ENCODE measurements at places on chromosomes 6 and 20.

- DNase-seq: no peak
Observed at GRCh38 chr20:37326666-37327065, 19.3 kb upstream of the SRC start.

DNA sequence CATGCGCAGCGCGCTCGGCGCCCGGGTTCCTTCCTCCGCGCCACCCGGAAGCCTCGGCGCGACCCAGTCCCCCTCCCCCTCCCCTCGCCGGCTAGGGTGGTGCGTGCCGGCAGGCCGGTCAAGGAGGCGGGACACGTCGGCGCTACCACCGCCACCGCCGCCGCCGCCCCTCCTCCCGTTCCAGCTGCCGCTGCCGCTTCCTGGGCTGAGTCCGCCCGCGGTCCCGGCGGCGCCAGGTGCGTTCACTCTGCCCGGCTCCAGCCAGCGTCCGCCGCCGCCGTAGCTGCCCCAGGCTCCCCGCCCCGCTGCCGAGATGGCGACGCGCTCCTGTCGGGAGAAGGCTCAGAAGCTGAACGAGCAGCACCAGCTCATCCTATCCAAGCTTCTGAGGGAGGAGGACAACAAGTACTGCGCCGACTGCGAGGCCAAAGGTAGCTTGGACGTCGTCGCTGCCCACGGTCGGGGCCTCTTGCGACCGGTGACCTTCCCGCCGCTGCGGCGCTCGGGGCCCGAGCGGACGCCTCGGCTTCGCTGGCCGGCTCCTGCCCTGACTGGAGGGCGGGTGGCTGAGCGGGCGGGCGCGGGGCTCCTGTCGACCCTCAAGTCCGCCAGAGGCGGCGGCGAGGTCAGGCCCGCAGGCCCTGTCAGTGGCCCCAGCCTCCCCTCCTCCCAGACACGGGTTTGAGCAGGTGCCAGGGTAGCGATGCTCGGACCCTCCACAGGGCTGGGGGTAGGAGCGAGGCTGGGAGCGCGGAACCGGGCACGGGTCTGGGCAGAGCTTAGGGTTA lies at the start of gene SMAP1:
SMAP1 (plus strand) TSS at position 173 of the 788 bp plus-strand sequence; CDS start at position 314, 141 bp downstream.
- DNase-seq: peak; percentile 88

- DNase-seq: no peak
Observed at GRCh38 chr6:13243033-13243432, 85.3 kb downstream of the TBC1D7 start.

DNA sequence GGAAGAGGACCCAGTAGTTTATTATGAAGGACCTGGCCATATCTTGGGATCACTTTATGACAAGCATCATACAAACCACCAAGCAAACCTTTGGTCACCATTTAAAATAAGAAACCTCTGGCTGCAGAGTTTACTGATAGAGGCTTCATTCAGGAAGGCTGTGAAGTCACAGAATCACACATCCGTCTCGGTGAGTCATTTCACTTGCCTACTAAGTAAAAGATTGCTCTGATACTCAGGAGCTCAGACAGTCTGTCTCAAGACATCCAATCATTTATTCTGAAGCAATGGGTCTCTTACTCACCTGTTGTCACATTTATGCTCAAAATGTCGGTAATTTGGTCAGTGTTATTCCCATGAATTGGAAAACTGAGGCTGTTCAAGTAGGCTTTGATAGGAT lies 33.7 kb downstream of the ADGRF5 start:
- no peak for DNase-seq

GRCh38 chr6:52285177-52286068 lies 881 bp upstream of the MCM3 start:
- no peak for DNase-seq

DNA sequence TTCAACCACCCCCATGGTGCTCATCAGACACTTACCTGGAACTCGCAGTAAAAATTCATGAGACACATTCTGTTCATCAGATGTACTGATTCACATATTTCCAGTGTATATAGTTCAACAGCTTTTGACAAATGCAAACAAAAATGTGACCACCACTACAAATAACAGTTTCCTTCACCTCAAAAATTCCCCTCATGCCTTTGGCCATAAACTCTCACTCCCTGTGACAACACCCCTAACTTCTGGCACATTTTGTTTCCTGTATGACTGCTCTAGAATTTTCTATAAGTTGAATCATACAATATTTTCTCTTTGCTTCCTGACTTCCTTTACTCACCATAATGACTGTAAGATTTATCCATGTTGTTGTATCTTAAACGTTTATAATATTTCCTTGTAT lies 63.7 kb downstream of the C6orf118 start:
- DNase-seq: no peak

GRCh38 chr6:138724015-138724414 lies 49.6 kb upstream of the CCDC28A start:
- no peak for DNase-seq

GRCh38 chr20:51506527-51507215 lies 35.8 kb downstream of the NFATC2 start:
- DNase-seq: no peak

DNA sequence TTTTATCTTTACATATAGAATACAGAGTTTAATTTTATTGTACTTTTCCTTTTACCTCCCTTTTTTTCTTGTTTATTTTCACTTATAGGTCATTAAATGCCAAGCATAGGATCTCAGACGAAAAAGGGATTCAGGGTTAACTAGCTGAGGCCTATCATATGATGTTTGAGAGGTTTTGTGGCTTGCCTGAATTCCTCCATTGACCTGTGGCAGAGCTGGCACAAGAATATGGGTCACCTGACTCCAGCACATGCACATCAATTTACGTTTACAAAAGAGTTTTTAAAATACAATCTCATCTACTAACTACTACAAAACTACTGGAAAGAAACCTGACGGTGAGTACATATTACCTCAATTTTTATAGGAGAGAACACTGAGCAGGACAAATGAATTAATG lies 60.4 kb downstream of the SGK1 start:
- DNase-seq: no peak

DNA sequence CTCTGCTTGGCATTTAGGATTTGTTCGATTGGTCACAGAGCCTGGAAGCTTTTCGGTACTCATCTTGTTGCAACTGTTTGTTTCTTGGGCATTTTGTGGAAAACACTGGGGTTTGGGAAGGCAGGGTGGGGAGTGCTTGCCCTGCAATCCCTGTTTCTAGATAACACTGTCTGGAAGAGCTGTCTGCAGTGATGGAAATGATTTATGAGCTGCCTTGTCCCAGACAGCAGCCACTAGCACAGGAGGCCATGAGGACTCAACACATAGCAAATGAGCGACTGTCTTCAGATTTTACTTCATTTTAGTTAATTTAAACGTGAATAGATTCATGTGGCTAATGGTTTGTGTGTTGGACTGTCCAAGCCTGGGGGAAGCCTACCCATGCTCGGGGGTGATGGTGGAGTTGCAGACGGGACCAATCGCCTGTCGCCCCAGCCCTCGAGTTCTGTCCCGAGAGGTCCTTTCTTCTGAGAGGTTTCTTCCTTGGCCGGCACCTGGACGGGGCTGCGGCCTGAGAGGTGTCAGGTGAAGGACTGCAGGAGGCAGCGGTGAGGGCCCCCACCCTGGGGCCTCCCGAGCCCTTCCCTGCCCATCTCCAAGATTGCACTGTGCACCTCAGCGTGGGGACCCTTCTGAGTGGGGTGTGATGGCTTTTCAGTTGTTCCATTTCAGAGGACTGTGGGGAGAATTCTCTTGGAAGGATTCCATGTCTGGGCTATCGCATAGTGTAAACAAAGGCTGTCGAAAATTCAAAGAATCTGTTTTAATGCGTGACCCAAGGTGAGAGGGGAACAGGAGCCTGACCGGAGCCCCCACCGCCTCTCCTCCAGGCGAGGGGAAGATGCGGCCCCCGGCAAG lies 55.4 kb downstream of the SMOC2 start:
- DNase-seq: no peak

GRCh38 chr20:63767456-63767855 lies 27.9 kb downstream of the SLC2A4RG start:
- no peak for DNase-seq

- DNase-seq: no peak
Observed at GRCh38 chr6:53216301-53216700, 67.7 kb upstream of the GCM1 start.

- DNase-seq: no peak
Observed at GRCh38 chr20:6714279-6714711, 53.2 kb upstream of the BMP2 start.

- DNase-seq: no peak
Observed at GRCh38 chr6:13859871-13860555, 45.7 kb upstream of the MCUR1 start.

- no peak for DNase-seq
Observed at GRCh38 chr20:39946053-39946810, 742.8 kb downstream of the MAFB start.

DNA sequence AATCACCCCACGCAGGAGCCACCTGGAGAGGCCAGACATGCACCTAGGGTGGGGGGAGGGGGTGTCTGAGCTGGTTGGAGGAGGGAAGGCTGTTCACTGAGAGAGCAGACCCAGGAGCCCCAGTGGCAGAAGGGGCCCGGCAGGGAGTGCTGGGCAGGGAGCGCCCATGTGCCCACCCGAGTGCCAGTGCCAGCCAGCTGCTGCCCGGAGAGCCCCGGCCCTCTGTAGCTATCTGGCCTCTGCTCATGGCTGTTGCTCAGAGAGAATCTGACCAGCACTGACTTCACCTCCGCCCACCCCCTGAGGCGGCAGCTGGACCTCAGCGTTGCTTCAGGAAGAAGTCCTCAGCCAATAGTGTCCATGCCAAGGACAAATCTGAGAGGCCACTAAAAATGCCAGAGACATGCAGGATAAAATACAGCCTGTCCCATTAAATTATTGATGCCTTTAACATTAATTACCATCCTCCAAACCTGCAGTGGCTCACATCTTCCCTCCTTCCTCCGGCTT lies 22.8 kb downstream of the SLC17A9 start:
- no peak for DNase-seq

- DNase-seq: no peak
Observed at GRCh38 chr6:54419885-54420284, 111.6 kb downstream of the TINAG start.

- no peak for DNase-seq
Observed at GRCh38 chr6:153087436-153087835, 43.6 kb downstream of the RGS17 start.

DNA sequence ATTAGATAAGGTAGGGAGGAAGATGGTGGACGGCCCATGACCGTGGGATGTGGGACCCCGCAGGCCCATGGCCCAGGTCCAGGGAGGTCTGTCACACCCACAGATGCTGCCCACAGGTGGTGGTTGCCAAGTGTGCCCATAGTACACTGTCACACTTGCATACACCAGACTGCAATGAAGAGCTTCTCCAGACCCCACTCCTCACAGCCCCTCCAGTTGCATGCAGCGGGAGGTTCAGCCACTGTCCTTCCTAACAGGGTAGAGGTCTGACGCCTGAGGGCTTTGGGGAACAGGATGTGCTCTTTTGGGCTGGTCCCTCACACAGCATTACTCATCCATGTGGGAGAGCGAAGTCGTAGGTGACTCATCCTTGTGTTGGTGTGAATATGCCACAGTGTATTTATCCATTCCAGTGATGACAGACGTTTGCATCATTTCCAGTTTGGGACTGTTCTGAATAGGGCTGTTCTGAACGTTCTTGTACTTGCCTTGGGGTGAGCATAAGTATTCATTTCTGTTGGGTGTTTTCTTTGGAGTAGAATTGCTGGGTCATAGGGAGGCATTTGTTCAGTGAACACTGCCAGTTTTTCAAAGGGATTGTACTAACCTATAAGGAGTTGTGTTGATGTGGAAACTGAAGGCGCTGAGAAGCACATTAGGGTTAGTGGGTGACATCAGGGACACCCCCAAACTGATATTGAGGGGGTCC lies 10.1 kb upstream of the PYGB start:
- DNase-seq: peak; percentile 10

Measured in stimulated activated CD4-positive, alpha-beta T cell treated with anti-CD3 and anti-CD28 coated beads, Interleukin-15, amount 100 ng/mL, for 1 hour (primary cell).